ENCODE measurements at places on chromosomes 1 and 21.

DNA sequence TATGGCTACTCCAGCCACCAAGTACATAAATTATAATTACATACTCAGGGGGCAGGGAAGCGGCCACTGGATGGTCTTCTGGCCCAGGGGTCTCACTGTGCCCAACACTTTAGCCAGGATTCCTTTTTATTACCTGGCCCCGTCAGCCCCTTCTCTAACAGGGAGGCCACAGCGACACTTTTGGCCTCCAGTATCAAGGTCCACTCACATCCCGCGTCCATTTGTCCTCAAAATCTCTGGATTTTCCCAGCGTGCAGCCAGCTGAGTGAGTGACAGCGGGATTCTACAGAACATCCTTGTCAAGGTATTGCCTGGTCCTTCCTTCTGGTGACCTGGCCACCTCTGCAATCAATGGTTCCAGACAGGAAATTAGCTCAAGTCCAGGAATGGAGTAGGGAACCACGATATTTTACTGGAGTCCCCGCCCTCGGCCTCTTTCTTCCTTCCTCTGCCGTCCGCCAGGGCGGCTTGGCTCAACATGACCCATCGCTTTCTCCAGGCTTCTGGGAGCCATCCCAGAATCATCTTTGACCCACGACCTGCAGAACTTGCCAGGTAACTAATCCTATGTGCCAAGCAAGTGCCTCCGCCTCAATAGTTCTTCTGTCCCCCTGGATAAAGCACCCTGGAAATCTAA is 2.7 kb upstream of the COL6A2 start:
- no peak for DNase-seq

DNA sequence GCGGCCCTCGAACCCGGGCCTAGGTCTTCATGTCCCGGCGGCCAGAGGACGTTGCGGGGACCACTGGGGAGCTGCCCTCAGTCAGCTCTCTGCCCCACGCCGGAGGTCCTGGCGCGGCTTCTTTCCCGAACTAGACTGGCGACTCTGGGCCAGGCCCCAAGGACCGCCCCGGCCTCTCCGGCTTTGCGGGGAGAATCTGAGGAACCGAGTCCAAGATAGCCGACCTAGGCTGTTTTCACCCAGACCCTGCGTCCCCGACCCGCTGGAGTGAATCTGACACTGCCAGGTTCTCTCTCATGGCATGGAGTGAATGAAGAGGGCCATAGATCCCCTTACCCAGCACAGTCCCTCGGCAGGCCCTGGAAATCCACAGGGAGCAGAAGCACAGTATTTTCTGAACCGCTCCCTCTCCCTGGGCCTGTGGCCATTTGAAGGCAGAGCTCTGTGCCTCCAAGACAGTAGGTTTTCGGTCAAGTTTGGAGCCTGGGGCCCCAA is 9.9 kb upstream of the BARHL2 start:
- DNase-seq = no peak

- DNase-seq = no peak
Measured at GRCh38 chr1:219553934-219554502, 58.9 kb downstream of the ZC3H11B start.

DNA sequence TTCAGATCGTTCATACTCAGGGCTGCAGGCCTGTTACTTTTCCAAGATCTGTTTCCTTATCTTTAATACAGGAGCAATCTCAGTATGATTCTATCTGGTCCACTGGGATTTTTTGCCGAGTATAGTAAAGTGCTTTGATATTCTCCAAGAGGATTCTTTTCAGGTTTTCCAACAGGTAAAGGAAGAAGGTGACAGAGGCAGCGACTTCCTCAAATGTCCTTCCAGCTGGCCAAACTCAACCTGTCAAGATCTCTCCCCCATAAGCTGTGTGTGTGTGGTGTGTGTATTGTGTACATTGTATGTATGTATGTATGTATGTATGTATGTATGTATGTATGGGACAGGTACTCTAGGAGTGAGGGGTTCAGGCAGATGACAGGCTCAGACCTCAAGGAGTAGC is 1.1 kb downstream of the AKR1A1 start:
- DNase-seq = no peak

GRCh38 chr1:208029381-208030287 is 118.7 kb upstream of the CD34 start:
- DNase-seq = no peak

DNA sequence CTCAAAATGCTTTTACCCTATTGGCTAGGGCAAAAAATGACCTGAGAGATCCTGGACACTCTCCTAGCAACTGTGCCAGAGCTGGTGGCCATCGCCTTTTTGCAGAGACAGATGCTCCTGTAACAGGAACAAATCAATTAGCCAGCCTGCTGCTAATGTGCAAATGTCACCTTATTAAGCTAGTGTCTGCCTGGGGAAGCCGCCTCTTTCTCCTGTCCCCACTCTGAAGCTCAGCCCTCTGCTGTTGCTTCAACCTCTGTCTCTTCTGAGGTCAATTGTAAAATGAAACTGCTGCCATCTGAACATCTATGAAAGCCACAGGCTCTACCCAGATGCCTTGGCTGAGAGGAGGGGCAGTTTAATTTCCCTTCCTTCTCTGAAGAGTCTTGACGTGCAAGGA is 85.5 kb upstream of the CACNA1E start:
- no peak for DNase-seq

GRCh38 chr21:33230545-33231324 is 997 bp downstream of the IFNAR2 start:
- DNase-seq = no peak

DNA sequence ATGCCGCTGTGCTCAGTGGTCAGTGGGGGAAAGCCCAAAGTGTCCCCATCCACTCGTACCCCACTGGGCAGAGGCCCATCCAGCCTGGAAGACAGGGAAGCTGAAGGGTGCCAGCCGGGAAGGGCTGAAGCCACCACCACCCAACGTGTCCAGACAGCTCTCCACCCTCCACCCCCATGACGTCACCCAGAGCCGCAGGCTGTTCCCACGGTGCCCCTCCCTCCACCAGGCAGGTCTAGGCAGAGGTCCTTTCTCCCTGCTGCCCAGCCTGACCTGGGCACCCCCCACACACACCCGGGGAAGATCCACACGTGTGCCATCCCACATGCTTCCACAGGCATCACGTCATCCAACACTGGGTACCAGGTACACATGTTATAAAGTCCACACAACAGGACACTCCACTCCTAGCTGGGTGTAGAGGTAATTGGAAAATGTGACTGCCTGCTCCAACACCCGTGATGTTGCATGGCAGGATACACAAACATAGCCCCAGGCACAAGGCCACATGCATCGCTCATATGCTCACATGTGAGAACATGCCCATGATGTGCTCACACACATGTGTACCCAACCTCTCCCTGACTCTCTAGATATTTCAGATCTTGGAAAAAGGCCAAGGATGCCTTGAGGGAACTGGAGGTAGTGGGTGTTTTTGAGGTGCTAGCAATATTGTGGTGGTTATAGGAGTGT is 5.1 kb upstream of the ARHGAP30 start:
- no peak for DNase-seq

GRCh38 chr1:243244432-243244841 is 10.6 kb downstream of the CEP170 start:
- no peak for DNase-seq

DNA sequence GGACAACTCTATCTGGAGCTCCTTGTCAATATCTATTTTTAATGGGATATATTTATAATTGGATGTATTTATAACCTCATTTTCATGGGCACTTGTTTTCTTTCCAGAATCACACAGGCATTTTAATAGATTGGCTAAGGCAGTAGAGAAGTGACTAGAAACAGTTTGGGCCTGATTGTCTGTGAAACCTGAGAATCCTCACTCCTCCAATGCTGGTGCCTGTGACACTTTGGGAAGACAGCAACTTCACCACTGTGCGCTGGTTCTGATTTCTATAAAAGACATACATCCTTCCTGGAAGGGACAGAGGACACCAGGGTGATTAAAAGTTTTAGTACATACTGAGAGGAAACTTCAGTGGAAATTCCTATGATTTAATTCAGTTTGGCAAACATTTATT is 39.6 kb upstream of the RXRG start:
- DNase-seq = no peak

DNA sequence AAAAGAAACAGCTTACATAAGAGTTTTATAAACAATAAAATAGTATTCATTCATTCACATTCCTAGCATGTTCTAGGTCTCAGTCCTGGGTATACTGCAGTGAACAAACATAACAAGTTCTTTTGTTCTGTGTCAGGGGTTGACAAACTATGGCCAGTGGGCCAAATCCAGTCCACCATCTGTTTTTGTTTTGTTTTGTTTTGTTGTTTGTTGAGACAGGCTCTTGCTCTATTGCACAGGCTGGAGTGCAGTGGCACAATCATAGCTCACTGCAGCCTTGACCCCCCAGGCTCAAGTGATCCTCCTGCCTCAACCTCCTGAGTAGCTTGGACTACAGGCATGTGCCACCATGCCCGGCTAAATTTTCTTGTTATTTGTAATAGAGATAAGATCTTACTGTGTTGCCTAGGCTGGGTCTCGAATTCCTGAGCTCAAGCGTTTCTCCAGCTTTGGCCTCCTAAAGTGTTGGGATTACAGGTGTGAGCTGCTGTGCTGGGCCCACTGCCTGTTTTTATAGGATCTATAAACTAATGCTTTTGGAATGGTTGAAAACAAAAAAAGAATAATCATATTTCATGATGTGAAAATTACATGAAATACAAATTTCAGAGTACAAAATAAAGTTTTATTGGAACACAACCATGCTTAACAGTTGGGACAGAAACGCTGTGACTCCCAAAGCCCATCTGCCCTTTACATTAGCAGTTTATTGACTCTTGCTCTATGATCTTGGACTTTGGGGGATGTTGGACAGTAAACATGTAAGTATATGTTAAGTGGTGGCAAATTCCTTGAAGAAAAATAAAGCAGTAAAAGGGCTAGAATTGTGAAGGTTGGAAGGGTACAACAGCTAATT is 17.9 kb downstream of the CAPZA1 start:
- no peak for DNase-seq

DNA sequence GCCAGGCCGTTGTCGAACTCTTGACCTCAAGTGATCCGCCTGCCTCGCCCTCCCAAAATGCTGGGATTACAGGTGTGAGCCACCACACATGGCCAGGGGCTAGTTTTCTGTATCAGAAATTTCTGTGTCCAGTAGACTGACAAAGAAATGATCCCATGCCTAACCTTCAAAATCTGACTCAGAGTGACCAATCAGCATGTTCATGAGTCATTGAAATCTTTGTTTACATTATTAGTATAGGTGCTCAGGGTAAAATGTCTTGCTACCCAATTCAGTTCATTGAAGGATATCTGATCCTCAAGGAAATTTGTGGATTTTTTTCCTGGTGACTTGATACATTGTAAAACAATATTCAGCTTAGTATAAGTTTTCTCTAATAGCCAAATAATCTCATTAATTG is 11.0 kb upstream of the LDLRAD2 start:
- no peak for DNase-seq

DNA sequence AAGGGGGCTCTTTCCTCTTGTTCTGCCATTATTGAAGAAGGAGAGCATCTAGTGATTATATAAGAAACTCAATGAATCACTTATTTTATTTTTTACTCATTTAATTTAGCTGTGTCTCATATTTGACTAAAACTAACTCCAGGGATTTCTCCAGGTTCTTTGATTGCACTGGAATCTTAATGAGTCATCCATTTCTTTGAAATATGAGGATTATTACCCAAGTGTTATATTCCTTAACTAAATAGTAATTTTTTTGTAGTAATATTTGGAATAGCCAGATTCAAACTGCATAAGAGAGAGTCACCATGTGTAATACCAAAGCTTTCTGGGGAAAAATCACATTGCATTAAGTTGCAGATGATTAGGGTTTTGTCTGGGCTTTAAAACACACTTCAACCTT is 59.5 kb downstream of the NTMT2 start:
- DNase-seq = no peak

GRCh38 chr1:209241487-209241886 is 342.0 kb upstream of the CAMK1G start:
- DNase-seq = no peak

DNA sequence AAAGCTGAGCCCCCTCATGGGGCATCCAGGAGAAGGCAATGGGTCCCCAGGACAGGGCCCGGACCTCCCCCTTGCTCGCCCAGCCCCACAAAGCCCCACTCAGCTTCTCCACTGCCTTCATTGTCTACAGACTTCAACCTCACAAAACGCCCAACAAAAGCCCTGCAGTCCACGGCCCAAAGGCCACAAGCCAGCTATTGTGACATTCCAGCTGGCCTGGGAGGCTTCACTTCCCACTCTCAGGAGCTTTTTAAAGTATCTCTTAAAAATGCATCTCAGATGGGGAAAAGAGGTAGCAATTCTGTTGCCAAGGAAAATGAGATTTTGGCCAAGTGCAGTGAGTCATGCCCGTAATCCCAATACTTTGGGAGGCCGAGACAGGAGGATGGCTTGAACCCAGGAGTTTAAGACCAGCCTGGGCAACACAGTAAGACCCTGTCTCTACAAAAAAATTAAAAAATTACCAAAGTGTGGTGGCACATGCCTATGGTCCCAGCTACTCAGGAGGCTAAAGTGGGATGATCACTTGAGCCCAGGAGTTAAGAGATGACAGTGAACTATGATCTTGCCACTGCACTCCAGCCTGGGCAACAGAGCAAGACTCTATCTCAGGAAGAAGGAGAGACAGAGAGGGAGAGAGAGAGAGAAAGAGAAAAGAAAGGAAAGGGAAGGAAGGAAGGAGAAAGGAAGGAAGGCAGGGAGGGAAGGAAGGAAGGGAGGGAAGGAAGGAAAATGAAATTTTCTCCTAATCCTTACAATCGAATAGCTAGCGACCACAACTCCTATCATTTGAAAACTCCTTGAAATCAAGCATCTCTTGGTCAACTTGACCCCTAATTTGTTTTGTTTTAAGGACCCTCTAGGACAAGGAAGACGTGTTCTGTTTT is 31.4 kb upstream of the TARDBP start:
- DNase-seq = peak; percentile 54

- no peak for DNase-seq
Measured at GRCh38 chr1:162233066-162233465, 143.6 kb downstream of the SPATA46 start.

GRCh38 chr1:156935505-156936128 is 15.2 kb downstream of the LRRC71 start:
- no peak for DNase-seq

DNA sequence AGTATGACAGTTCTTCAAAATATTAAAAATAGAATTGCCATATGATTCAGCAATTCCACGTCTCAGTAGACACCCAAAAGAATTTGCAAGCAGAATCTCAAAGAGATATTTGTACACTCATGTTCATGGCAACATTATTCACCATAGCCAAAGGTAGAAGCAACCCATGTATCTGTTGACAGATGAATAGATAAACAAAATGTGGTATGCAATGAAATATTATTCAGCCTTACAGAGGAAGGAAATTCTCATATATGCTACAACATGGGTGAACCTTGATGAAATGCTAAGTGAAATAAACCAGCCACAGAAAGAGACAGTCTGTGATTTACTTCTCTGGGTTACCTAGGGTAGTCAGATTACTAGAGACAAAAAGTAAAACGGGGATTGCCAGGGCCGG is 47.0 kb downstream of the NAV1 start:
- no peak for DNase-seq

GRCh38 chr21:45524756-45525152 is 17.5 kb downstream of the SLC19A1 start:
- no peak for DNase-seq

- DNase-seq = no peak
Measured at GRCh38 chr1:18951416-18951815, 5.1 kb downstream of the IFFO2 start.
